LHCN-M2 (cell line): ENCODE measurements at places on chromosomes 6 and 20.

- peak; percentile 29 for DNase-seq
Observed at GRCh38 chr6:147873816-147874215, 365.3 kb downstream of the SAMD5 start.

- DNase-seq: no peak
Observed at GRCh38 chr6:113691260-113691656, 165.9 kb upstream of the MARCKS start.

DNA sequence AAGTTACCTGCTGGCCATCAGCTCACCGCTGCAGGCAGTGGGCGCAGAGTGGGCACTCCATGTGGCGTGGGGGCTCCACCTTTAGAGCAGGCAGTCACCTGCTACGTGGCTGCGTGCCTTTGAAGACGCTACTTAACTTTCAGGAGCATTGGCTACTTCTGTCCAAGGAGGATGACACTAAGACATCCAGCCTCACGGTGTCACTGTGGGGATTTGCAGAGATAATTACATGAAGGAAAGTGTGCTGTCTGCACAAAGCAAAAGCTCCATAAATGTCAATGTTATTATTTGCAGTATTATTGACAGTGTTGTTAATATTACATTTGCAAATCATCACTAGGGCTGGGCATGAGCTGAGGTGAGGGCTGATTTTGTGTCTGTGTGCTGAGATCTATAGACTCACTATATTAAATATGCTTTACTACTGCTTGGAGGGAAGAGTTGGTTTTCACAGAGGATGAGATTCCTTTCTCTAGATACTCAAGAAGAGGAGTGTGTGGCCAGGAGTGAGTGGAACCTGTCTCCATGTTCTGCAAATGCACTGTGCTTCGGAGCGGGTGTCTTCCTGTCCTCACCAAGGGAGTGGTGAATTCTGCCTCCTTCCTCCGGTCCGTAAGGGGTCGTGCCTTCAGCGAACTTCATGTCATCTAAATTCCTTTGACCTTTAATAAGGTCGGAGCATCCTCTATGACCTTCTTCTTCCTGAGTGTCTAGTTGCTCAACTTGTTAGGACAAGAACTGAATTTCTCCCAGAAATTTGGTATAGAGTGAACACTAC is 165.8 kb upstream of the SYNDIG1 start:
- DNase-seq: no peak

GRCh38 chr6:100730001-100730980 is 150.8 kb downstream of the ASCC3 start:
- peak; percentile 17 for DNase-seq

- DNase-seq: no peak
Observed at GRCh38 chr6:56378966-56379585, 131.7 kb upstream of the COL21A1 start.

DNA sequence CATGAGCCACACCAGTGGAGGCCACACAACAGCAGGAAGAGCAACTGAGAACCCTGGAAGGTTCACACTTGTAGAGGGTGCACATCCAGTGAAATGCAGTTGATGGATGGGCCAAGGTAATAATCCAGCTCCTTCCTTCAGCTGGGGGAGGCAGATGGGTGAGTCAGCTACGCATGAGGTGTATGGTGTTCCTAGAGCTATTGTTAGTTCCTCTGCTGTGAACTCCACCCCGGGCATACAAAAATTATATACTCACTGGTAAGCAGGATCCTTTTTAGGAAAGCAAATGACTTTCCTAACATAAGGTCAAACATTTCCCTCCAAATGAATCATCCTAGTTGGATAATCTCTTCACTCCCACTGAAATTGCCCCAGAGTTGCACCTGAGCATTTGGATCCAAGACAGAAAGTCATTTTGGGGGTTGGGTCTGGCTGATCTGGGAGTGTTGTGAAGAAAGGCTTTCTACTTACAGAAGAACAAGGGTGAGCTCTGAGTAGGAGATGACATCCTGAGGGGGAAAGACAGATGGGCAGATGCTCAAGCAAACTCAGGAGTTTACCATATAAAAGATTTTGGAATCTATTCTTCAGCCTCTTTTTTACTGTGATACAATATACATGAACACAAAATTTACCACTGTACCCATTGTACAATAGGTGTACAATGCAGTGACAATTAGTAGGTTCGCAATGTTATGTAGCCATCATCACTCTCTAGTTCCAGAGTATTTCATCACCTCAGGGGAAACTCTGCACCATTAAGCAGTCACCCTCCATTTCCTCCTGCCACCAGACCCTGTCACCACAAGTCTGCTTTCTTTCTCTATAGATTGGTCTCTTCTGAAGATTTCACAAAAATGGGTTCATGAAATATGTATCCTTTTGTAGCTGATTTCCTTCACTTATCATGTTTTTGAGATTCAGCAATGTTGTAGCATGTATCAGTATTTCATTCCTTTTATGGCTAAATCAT is 11.1 kb downstream of the HLA-F start:
- no peak for DNase-seq

- DNase-seq: peak; percentile 29
Observed at GRCh38 chr6:101458336-101458735, 64.8 kb downstream of the GRIK2 start.

DNA sequence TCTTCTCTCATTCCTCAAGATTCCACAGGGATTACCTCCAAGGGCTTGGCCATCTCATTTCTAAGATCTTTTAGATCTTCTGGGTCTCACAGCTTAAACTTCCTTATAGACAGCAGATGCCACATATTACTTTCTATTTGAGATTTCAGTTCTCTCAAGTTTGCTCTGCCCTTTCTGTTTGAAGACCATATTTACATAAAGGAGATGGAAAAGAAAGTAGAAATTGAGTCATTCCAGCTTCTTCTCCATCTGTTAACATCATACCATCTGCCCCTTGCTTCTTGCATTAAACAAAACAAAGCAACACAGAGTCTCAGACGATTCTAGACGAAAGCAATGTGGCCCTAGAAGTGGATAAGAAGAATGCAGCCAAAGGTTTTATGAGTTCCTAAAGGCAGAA is 203.4 kb downstream of the TTLL2 start:
- DNase-seq: no peak

DNA sequence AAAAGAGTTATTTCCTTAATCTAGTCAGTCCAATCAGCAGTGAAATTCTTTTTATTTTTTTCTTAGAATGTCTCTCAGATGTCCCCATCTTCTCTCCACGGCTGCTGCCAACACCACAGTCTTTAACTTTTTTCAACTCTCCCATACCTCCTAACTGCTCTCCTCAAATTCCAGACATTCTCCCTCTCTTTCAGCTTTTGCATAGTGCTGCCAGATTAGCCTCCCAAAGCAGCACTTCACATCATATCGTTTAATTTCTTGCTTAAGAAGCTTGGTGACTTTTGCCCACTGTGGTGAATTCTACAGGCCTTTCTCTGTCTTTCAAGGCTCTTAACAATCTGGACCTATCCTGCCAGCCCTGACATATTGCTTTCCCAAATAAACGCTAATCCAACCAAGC is 233.4 kb downstream of the UST start:
- no peak for DNase-seq

GRCh38 chr6:104527311-104527710 is 332.4 kb downstream of the HACE1 start:
- DNase-seq: no peak

- peak; percentile 38 for DNase-seq
Observed at GRCh38 chr6:136696238-136696637, 96.0 kb downstream of the MAP3K5 start.

- DNase-seq: no peak
Observed at GRCh38 chr20:7159903-7160302, 392.4 kb downstream of the BMP2 start.

DNA sequence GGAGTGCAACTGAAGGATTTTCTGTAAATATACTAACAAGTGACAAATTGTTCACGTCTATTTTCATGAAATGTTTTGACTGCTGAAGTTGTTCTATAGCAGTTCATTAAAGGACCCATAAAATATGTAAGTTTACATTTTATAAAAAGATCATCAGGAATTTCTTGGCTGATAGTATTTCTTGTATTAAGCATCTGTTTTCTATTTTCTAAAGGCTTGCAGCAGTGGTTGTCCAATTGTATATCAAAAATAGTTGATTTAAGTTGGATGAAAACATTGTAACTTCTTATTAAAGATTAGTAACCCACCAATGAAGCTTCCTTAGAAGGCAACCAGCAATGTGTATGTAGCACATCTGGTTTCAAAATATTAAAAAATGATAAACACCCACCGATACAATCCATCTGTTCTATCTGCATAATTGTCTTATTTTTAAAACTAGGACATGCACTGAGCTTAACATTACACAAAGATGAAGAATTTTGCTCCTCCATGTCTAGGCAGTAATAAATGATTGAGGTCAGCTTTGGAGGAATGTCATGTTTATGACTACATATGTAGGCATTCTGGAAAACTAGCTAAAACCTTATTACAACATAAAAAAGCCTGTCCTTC is 301.3 kb upstream of the TCF21 start:
- peak; percentile 56 for DNase-seq

DNA sequence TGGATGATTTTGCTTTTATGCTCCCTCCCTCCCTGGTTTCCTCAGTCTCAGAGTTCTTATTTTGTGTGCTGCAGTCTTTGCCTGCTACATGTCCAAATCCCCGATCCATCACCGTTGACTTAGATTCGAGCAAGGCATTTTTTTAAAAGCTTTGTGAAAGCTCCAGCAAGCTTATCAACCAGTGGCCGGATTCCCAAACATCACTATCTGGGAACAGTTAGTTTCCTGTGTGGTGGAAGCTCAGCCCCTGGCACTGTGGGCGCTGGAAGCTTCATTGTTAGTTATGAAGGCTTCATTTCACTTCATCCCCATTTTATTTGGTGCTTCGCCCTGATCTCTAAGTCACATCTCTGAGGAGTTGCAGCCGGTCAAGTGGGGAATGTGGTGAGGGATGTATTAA is 44.7 kb downstream of the DEK start:
- DNase-seq: no peak

DNA sequence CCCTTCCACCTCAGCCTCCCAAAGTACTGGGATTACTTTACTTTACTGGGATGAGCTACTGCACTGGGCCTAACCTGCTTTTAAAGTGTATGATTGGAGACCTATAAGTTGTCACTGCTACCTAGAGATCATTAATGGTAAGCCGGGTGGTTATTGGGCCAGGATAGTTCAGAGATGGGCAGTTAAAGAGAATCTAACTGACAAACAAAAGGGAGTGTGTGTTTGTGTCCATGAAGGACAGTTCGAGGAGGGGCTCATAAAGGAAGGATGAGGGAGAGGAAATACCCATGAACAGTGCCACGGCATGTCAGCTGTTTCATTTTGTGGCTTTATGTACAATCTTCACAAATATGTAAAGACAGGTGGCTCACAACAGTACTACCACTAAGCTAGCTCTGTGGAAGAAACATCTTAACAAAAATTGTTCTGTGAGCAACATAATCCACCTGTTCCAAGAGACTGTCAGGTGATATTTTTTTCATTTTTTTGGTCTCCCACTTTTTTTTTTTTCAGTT is 69.7 kb upstream of the FAM8A1 start:
- DNase-seq: peak; percentile 78

DNA sequence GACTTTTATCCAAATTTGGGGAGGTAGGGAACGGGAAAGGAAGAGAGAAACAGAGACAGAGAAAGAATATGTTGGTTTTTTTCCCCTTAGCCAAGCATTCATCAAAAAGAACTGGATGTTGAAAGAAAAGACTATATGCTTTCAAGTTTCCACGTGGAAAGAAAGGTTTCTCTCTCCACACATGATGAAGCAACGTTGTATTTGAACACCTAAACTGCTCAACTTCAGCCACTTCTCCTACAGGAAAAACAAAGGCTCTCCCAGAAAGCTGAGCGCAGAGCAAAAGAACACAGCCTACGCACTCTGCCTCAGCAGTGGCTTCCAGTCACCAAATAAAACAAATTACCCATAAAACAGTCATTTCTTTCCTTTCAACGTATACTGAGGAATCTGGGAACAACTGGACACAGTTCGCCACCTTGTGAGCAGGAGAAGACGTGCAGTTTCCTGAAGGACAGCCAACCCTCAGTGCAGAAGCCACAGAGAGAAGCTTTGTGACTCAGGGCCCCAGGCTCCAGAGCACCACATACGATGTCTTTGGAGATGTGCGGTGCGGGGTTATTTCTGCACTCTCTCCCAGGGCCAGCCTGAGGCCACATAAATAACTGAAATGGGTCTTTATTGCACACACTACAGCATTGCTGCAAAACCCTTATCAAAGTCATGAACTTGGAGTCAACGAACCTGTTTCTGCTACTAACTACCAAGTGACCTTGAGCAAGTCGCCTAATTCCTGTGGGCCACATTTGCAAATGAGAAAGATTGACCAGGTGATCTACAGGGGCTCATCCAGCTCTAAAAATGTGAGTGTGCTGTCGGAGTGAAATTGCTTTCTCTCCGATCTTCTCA is 10.1 kb downstream of the IL17F start:
- peak; percentile 83 for DNase-seq

DNA sequence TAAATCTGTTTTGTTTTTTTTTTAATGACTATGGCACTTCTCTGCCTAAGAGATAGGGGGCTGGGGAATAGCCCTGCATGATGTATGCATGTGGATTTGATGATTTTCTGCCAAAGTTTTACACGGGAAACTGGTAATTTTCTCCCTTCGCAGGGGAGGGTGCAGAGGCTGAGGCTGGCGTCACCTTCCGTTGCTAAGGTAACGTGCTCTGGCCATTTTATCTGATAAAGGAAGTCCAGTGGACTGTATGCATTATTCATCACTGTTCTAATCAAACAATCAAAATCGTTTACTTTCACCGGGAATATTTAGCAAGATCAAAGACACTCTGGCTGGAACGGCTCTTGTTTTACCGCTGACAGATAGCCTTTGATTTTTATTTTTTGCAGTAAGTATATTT is 789 bp downstream of the PHACTR1 start:
- DNase-seq: no peak

DNA sequence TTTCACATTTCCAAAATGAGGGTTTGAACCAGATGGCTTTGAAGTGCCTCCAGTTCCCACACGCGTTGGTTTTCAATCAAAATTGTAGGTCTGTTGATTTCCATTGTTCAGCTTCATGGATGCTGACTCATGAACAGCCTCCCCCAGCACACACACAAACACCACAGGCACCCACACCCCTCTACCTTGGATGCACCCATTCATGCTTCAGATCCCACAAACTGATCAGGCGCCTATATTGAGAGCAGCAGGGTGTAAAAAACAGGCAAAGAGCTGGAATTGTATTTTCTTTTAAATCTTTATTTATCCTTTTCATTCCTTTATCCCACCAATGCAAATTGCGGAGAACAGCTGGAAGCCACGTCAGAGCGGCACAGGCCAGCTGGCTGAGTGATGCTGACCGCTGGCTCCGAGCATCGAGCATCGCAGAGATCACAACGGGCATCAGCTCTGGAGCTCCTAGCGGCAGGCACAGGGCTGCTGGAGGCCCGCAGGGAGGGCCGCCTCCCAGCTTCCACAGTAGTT is 29.3 kb upstream of the TBC1D7 start:
- peak; percentile 93 for DNase-seq

DNA sequence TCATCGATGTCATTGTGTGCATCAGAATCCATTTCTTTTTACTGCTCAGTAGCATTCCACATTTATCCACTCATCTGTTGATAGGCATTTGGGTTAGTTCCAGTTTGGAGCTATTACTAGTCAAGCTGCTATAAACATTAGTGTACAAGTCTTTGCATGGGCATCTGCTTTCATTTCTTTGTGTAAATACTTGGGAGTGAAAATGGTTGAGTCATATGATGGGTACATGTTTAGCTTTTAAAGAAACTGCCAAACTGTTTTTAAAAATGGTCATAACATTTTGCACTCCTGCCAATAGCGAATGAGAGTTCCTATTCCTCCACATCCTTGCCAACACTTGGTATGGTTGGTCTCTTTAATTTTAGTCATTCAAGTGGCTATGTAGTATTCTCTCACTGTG is 21.2 kb upstream of the SLC22A2 start:
- DNase-seq: no peak

- DNase-seq: no peak
Observed at GRCh38 chr6:10529231-10529801, 8.2 kb downstream of the GCNT2 start.
